MM.1S (cell line): ENCODE measurements at places on chromosomes 13 and 19.

DNA sequence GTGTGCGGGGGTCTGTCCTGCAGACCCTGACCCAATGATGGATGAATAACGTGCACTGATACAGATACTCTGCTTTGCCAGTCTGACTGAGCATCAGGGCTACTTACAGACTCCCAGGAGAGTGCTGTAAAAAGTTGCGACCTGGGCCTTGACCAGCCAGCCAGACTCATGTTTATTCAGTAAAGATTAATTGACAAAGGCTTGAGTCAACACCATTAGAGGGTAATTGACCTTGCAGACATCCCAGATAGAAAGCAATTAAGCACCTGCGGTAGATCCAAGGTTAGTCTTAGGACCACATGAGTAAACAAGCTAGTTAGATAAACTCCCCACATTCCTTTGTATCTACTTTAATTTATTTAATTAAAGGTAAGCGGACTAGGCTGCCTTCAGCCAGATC is 10.4 kb downstream of the NUDT19 start:
- H3K27me3 ChIP-seq: no peaks in the 10 kb centered on the region
- no peak for DNase-seq
- peaks cover 3% of the 10 kb centered on the region; the same call in 1 of the 2 replicates for H3K36me3 ChIP-seq

- H3K27me3 ChIP-seq: no peaks in the 10 kb centered on the region
- DNase-seq: no peak
- H3K27ac ChIP-seq: no peak overlapping the region
- no peak overlapping the region for H3K4me3 ChIP-seq
Measured at GRCh38 chr13:79998381-79998880, 342.5 kb downstream of the SPRY2 start.

GRCh38 chr19:19627621-19628500 is at the start of gene LPAR2:
TSS of gene LPAR2 (minus strand) at chr19:19628220. CDS start at chr19:19627275, 945 bp downstream.
- H3K27ac ChIP-seq: no peak within 1 kb of the TSS
- peak; percentile 59 for DNase-seq
- peak within 1 kb of the TSS; percentile 59 for H3K4me3 ChIP-seq

DNA sequence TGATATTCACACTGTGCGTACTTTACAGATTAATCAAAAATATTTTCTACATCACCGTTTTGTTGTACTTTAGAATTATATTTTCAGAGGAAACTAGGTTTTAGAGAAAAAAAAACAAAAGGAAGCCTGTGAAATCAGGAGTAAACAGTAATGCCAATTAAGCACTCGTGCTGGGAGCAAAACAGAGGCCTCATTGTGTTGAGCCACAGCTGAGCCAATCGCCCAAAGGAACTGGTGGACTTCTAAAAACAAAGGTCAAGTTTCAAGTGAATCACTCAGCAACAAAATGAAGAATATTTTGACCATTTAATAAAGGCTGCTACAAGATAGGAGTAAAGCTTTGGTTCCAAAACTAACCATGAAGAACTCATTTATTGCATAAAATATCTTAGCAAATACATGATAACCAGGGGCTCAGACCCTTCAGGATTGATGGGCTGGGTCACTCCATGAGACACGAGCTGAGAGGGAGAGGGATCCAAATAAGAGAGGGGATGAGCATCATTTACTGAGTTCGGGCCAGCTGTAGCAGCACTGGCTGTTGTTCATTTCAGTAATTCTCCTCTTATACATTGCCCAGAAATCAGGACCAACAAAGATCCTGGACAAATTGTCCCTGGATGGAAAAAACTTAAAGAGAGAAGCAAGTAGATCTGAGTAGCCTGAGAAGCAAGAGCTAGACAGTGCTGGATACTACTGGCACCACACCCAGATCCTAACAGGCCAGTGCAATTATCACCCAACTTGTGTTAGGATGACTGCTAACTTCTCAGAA is 8.3 kb upstream of the NALCN start:
- H3K4me1 ChIP-seq: no peaks in the 10 kb centered on the region
- H3K27ac ChIP-seq: no peak overlapping the region
- H3K27me3 ChIP-seq: no peaks in the 10 kb centered on the region
- H3K4me3 ChIP-seq: no peak overlapping the region

GRCh38 chr19:41546961-41547360 is 29.0 kb upstream of the CEACAM21 start:
- H3K36me3 ChIP-seq: no peaks in the 10 kb centered on the region
- no peak for DNase-seq
- H3K4me3 ChIP-seq: peak overlapping the region; percentile 95; the same call in 1 of the 2 replicates
- H3K4me1 ChIP-seq: peaks cover 32% of the 10 kb centered on the region

- H3K4me3 ChIP-seq: no peak overlapping the region
- H3K27ac ChIP-seq: no peak overlapping the region
- H3K36me3 ChIP-seq: no peaks in the 10 kb centered on the region
- no peaks in the 10 kb centered on the region for H3K27me3 ChIP-seq
Measured at GRCh38 chr13:73991884-73992283, 142.3 kb downstream of the KLF12 start.

DNA sequence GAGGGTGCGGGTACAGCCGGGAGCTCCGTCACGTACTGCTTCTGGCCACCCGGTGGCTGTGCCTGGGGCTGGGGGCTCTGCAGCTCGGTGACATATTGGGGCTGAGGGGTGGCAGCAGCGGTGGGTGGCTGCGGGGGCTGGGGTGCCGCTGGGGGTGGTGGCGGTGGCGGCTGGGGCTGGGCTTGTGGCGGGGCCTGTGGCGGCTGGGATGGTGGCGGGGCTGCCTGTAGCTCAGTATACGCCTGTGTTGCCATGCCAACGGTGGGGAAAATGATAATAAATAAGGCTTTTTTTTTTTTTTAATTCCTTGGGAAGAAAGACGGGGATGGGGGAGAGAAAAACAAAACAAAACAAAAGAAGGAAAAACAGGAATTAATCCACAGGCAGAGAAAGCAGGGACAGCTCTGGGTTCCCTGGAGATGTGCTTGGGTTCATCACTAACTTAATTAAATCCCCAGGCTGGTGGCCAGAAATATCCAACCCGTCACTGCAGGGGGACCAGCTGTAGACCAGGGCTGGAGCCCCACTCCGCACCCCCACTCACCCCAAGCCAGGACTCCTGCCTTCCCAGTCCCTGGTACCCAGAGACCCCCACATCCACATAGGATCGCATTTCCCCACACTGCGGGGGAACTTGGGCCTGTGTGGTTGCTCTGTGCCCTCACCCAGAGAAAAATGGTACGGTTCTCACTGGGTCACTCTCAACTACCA is 12.4 kb downstream of the RFX1 start:
- no peaks in the 10 kb centered on the region for H3K27me3 ChIP-seq
- no peak overlapping the region for H3K4me3 ChIP-seq
- H3K27ac ChIP-seq: no peak overlapping the region
- no peaks in the 10 kb centered on the region for H3K4me1 ChIP-seq
- no peak for DNase-seq

- no peak overlapping the region for H3K4me3 ChIP-seq
- H3K27me3 ChIP-seq: no peaks in the 10 kb centered on the region
- no peak overlapping the region for H3K27ac ChIP-seq
- no peaks in the 10 kb centered on the region for H3K36me3 ChIP-seq
Measured at GRCh38 chr13:88887045-88887662, 1216.0 kb downstream of the SLITRK5 start.
